ENCODE measurements at places on chromosomes 13 and 19.

GRCh38 chr13:91346850-91347201, 661 bp upstream of the MIR17HG start:
- DNase-seq: peak; percentile 18

GRCh38 chr19:14510311-14511228, 7.6 kb downstream of the DNAJB1 start:
- DNase-seq: no peak

GRCh38 chr13:48009284-48009683, 8.2 kb upstream of the SUCLA2 start:
- DNase-seq: no peak

DNA sequence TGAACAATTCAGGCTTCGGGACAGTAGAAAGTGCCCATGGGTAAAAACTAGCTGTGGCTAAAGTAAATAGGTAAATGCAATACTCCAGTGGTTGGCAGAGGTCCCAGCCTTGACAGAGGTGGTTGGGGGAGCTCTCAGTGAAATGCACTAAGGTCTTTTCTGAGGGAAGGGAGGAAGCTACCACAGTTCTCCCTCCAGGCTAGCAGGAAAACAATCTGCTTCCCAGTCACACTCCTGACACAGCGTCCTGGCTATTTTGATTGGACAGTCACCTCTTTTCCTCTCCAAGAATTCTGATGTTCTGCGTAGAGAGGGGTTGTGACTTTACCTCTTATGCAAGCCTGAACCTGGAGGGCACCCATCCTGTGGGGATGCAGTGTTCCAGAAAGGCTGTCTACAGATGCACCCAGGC, 128.7 kb downstream of the CYSLTR2 start:
- DNase-seq: no peak

DNA sequence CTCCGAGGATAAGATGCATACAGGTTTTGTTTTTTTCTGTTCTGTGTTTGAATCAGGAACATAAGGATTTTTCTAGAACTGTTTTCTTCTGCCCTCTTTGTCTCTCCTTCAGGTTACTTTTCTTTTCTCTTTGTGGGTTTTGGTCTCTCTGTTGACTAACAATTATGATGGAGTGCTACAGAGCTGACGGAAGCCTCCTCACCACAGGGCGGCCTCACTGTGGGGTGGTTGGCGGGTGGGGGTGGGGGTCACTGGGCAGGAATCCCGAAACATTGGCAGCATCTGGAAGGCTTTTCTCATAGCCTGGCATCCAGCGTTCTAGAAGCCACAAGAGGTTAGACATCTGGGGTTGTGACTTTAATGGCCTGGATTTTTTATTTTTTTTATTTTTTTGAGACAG, 12.0 kb upstream of the MATK start:
- DNase-seq: no peak

DNA sequence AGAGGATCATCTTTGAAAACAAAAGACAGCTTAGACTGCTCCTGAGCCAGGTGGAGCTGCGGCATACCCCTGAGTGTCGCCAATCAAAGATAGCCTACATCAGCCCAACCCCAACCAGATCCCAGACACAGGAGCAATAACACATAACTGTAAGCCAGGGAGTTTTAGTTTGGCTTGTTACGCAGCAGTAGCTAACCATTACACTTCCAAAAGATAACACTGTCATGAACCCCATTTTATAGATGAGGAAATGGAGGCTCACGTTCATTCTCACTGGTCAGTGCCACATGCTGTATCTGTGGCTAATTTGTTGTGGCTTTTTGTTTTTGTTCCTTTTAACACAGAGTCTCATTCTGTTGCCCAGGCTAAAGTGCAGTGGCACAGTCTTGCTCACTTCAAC, 47.3 kb downstream of the TINCR start:
- no peak for DNase-seq

DNA sequence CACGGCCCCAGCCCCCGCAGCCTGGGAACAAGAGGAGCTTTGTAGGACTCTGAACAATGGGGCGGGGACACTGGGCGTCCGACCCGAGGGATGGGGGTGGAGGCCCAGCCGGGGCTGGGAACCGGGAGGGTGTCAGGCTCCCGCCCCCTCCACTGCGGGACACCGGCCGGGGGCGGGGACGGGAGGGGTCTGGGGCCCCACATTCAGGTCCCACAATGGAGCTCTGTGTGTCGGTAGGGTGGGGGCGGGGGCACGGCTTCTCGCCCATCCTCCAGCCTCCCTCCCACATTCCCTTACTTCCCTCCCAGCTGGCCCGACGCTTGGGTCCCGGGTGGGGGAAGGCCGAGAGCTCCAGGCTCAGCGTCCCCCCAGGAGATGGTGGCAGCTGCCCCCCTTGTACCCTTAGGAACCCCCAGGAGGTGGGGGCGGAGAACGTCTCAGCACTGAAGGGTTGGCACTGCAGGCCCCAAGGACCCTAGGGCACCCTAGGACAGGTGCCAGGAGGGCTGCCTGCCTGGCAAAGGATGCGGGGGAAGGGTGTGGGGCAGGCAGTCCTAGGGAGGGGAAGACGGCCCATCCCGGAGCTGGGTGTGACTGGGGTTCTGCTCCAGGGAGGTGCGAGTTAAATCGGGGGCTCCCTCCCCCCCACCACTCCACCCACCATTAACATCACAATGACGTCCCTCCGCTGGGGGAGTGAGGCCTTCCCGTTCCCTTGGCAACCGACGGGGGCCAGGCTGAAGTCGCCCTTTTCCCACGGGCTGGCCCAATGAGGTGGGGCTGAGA, 5.3 kb downstream of the TTYH1 start:
- no peak for DNase-seq

- DNase-seq: peak; percentile 18
Observed at GRCh38 chr13:44576351-44577235, 463 bp upstream of the TSC22D1 start.

DNA sequence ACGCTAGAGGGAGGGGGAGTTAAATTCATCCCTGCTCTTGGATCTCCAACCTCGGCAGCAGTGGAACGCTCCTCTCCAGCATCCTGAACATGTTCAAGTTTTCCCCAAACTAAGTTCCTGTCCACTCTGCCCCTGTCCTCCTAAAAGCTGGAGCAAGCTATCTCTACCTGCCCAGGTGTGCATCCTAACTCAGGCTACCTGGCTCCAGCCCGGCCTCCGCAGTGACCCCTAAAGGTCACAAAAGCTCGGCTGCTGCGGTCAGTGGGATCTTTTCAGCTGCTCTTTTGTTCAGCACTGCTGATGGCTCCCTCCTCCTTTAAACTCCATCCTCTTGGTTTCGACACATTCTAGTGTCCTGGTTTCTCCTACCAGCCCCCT, 1.4 kb downstream of the DCUN1D2 start:
- no peak for DNase-seq

- no peak for DNase-seq
Observed at GRCh38 chr19:47729468-47729798, 15.9 kb upstream of the NOP53 start.

DNA sequence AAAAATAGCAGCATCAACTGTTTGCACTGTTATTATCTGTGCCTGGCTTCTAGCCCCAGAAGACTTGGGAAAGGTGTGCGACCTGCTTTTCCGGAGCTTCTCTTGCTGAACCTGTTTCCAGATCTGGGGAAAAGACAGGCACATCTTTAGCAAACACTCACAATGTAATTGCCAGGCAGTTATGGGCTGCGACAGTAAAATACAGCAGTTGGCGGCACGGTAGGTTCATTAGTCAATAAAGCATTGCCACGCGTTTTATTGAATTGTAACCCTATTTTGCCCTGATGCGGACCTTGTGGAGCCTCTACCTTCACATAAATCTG, 223.7 kb upstream of the TSHZ3 start:
- no peak for DNase-seq

- no peak for DNase-seq
Observed at GRCh38 chr13:98478189-98479129, 98.4 kb downstream of the STK24 start.

- no peak for DNase-seq
Observed at GRCh38 chr19:16921766-16922591, 33.2 kb downstream of the F2RL3 start.

- no peak for DNase-seq
Observed at GRCh38 chr13:82597747-82598146, 1284.5 kb downstream of the SLITRK1 start.

DNA sequence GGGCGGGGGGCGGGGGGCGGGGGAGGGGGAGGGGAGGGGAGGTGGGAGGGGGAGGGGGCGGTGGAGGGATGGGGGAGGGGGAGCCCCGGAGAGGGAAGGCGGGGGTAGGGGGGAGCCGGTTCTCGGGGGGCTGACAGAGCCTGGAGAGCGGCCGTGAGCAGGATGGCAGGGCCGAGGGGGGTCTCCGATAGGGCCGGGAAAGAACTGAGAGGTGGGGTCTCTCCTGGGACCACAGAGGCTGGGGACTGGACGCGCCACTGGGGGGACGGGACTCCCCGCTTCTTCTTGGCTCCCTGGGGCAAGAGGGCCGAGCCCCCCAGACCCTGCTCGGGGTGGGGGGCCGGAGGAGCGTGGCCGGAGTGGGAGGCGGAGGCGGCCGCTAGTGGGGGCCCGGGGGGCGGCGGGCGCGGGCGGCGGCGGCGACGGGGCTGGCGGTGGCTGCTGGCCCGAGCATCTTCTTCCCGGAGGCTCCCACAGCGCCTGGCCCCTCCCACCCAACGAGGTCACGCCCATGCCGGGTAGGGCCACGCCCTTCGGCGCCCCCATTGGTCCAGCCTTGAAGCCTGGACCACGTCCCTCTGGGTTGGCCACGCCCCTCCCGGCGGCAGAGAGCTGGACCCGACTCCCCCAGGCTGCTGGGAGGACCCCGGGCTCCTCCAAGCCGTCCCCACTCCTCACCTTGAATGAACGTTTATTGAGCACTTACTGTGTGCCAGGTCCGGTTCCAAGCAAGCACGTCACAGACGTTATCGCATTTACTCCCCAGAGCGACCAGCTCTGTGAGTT, at the start of gene NOVA2:
Gene NOVA2 (minus strand): TSS at position 313 of the 786 bp plus-strand sequence. CDS start 514 bp downstream, outside the sequence.
- no peak for DNase-seq

DNA sequence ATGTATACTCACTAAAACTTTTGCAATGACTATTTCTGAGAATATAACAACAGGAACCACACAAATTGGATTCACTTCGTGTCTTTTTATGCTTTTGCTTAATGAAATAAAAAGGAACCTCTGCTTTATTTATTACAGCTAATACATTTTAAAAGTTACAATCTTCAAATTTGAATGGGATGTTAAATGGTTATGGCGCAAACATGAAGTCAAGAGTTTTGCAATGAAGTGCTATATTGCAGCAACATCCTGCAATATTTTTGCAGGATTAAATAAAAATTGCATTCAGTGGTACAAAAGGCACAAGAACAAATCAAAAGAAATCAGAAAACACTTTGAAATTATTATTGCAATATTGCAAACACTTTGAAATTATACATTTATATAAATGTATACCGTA, 1519.0 kb upstream of the MIR17HG start:
- DNase-seq: no peak

- DNase-seq: no peak
Observed at GRCh38 chr13:107753291-107753690, 462.0 kb downstream of the LIG4 start.

- no peak for DNase-seq
Observed at GRCh38 chr13:58949646-58950045, 1214.1 kb downstream of the DIAPH3 start.

DNA sequence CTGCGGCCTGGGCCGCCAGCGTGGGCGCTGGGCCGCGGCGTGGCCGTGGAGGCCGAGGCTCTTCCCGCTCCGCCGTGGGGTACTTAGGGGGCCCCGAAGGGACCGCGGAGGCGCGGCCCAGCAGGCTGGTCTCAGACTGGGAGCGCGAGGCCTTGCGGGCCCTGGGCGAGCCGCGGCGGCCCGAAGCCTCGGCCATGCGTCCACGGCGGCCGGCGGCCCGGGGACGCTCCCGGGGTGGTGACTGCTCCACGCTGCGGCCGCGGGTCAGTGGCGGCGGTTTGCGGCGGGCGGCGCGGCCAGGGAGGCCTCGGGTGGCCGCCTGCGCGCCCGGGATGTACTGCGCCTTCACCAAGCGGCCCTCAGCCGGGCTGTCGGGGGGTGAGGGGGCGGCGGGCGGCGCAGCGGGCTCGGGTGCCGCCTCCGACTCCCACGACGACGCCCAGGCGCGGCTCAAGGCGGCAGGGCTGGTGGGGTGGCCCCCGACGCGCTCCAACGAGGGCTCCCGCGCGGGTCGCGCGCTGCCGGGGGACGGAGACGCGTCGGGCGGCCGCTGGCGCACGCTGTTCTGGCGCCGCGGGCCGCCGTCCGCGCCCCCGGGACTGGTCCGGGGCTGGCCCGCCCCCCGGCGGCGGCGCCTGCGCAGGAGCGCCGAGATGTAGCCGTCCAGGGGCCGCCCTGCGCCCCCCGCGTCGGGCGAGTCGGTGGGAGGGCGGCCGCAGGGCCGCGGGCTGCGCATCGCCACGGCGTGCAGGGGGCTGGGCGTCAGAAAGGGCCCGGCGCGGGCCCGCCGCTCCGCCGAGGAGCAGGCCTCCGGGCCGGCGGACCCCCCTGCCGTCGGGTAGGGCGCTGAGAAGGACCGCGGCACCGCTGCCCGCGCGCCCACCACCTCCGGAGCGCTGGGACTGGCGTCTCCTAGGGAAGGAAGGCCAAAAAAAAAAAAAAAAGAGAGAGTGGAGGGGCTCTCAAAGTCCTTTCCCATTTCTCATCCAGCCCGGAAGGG, 11.7 kb downstream of the DACT3 start:
- DNase-seq: no peak

GRCh38 chr13:76267216-76267615, 619.0 kb downstream of the KCTD12 start:
- DNase-seq: no peak

- DNase-seq: no peak
Observed at GRCh38 chr19:18420930-18421329, 1.7 kb downstream of the SSBP4 start.

- no peak for DNase-seq
Observed at GRCh38 chr19:1046117-1046626, 6.3 kb downstream of the ABCA7 start.

GRCh38 chr19:6376512-6377190, 918 bp upstream of the PSPN start:
- DNase-seq: no peak

DNA sequence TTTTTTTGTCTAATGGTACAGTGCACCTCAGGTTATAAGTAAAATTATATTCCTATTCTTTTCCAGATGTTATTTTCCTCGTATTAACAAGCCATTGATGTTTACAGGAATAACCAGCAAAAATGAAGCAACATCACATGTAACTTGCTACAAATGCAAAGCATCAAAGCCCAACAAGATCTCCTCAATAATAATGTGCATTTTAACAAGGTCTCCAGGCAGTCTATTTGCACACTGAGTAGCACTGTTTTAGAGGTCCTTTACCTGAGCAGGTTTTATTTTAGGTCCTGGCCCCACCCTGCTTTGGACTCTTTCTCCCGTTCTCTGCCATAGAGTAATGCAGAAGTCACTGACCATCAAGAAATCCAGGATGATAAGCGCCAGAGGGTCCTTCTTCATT, 298.4 kb downstream of the FGF14 start:
- DNase-seq: no peak

DNA sequence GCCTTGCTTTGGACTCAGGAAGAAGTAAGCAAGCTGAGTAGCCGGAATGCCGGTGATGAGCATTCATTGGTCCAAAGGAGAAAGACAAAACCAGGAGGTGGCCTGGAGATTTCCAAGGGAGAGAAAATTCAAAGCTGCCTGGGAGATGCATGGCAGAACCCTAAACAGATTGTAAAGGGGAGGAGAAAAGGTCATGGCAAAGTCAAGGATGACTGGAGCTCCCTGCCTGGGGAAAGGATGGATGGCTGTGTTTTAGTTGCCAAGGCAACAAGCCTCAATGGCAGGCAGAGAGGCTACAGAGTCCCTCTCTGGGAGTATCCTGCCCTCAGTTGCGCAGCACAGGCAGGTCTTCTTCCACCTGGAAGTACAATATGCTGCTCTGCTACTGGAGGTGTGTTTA, 134.0 kb downstream of the ENOX1 start:
- no peak for DNase-seq

Data from stimulated activated CD4-positive, alpha-beta T cell treated with anti-CD3 and anti-CD28 coated beads, TNF-alpha, amount 100 ng/mL, for 4 hours (primary cell).